Neural progenitor cell (in vitro differentiated cells): ENCODE measurements at places on chromosomes 4 and X. TPM values are rescaled to one million over a fixed set of nuclear protein-coding genes. Genes with fewer than 3 reads are reported as not detected.

DNA sequence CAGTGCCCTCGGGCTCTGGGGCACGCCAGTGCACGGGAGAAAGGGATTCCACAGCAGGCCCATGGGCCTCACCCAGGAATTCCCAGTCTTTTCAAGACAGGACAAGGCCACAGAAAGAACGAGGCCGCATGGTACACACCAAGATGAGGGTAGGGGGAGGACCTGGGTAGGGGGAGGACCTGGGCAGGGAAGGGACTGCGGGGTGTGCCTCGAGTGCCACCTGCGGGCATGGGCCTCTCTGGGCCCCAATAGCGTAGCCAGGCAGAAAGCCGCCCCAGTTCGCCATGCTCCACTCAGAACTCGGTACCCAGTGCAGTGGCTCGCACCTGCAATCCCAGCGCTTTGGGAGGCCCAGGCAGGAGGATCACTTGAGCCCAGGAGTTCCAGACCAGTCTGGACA lies 14.0 kb upstream of the DUSP9 start:
- DNase-seq = no peak

DNA sequence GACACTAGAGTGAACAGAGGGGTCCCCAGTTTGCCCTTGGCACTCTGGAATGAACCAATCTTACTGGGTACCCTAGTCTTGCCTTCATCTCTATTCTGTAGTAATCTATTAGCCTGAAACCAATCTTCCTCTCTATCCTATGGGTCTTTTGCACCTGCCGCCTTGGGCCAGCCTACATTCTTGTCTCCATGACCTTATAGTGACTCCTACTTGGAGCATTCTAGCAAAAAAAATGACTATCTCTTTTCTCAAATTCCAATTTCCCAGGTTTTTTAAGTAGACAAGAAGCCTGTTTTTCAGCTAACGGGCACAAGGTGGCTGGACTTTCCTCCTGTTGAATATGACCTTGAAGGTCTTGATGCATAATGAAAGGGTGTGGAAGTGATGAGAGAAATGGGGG lies 568.7 kb downstream of the TRAM1L1 start:
- DNase-seq = no peak

- DNase-seq = no peak
Observed at GRCh38 chr4:26206999-26207398, 113.8 kb upstream of the RBPJ start.

DNA sequence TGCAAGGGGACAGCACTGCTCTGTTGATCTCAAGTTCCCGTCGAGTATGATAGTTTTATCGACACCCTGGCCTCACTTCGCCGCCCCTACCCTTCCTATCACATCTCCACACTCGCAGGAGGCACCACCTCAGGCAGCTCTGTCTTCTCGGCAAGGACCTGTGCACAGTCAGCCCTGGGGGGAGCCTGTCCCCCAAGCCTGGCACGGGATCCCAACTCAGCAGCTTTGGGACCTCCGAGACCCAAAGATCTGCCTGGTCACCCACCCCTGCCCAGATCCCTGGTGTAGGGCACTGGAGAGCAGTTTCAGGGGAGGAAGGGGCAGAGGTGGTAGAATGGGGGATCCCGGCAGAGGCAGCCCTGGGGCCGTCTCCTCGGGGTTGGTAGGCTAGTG lies 18.0 kb upstream of the UBA1 start:
- no peak for DNase-seq

DNA sequence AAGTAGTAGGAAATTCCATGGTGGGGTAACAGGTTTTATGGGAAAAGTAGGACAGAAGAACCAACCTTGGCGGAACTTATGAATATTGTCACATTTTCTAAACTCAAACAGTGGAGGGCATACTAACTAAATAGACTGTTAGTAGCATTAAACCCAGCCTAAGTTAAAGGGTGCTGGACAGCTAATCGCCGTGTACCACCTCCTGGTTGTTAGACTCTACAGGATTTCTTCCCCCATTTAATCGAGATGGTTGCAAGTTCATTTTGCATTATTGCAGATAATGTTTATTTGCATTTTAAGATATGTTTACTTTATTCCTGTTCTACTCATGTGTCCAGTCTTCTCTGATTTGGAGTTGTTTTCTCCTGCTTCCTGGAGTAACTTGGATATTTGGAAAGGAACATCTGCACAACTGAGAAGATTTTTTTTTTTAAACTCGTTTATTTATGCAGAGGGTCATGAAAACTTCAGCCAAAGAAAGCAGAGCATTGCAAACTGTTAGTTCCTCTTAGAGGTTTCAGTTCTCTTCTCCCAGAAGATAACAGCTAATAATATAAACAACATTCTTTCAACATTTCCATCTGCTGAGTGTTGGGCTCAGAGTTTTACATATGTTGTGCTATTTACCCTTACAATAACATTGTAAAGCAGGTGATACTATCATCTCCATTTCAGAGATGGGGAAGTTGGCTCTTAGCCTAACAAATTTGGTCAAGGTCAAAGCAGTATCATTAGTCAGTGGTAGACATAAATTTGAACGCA lies 51.5 kb upstream of the TBC1D9 start:
- no peak for DNase-seq

DNA sequence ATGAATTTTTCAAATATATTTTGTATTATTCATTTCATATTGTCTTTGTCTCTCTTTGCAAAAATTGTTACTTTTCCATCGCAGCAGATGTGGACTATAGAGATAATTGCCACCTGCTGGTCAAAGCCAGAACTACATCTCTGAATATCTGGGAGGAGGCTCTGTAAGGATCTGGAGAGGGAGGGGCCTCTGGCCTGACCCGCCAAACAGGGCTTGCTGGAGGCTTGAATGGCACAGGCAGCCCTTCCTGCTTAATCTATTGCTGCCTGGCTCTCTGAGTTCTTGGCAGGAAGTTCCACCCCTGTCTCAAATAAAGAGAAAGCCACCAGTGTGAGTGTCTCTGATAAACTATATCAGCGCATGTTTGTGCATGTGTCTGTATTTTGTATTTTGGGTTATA lies 132.4 kb downstream of the ZMAT1 start:
- DNase-seq = peak; percentile 90

DNA sequence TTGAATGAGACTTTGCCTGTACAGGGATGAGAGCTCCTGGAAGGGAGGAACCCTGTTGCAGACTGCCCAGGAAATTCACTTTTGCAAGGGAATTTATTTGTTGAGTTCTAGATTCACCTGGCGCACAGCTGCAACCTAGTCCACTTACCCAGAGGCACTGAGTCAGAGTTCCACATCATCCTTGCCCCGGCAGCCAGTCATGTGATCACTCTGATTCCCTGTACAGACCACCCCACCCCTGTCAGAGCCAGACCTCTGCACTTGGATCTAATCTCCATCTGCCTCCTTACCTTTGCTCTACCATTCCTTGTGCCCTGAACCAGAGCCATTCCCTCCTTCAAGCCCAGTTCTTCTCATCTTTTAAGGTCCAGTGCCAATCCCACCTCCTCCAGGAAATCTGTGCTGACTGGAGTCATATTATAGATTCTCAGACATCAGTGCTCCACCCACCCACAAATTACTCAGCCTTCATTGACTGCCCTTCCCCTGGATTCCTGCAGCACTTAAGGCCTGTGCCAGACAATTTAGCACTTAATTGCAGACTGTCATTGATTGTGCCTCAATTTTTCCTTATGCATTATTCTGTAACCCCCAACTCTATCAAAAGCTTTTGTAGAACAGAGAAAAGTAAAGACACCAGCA lies 84.1 kb upstream of the MAGEA4 start:
- DNase-seq = no peak

The CLTRN gene
- 2.0 and 3.5 TPM in 2 replicates for total RNA-seq

The POLA1 gene
- 67.7 and 80.4 TPM in 2 replicates for total RNA-seq

The ADH1C gene
- not detected in 2 replicates for total RNA-seq

The FAM9B gene
- total RNA-seq = not detected in 2 replicates

The DMP1 gene
- total RNA-seq = not detected in 2 replicates

The CFAP47 gene
- total RNA-seq = 0.13 and 0.15 TPM in 2 replicates

The MAGEB6B gene
- not detected in 2 replicates for total RNA-seq

The OPRPN gene
- not detected in 2 replicates for total RNA-seq

The TBX22 gene
- total RNA-seq = 0.53 and 1.0 TPM in 2 replicates

The SOD3 gene
- total RNA-seq = 0.11 and 1.6 TPM in 2 replicates

The FGA gene
- not detected in 2 replicates for total RNA-seq
